ENCODE measurements at places on chromosomes 7 and 10.

DNA sequence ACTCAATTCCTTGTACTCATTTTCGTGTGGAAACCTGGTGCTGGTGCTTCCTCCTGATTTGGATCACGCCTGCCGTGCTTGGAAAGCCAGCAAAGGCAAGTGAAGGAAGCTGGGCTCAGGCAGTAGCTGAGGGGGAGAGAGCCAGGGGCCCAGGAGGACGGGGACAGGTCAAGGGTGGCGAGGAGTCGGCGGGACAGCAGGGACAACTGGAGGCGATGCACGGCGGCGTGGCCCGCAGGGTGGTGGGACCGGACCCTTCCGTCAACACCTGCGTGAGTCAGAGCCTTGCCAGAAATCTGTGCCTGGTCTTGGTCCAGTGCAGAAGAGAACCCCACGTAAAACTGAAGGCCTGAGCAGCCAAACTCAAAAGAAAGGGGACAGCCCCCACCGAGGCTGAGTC, 309.7 kb upstream of the SHH start:
- DNase-seq, result no peak

DNA sequence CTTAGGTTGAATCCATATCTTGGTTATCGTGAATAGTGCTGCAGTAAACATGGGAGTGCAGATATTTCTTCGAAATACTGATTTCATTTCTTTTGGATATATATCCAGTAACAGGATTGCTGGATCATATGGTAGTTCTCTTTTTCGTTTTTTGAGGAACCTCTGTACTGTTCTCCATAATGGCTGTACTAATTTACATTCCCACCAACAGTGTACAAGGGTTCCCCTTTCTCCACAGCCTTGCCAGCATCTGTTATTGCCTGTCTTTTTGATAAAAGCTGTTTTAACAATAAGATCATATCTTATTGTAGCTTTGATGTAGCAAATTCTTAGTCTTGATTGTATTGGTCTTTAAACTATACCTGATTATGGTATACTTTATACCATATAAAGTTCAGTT, 45.3 kb downstream of the ZNRF2 start:
- no peak for DNase-seq

DNA sequence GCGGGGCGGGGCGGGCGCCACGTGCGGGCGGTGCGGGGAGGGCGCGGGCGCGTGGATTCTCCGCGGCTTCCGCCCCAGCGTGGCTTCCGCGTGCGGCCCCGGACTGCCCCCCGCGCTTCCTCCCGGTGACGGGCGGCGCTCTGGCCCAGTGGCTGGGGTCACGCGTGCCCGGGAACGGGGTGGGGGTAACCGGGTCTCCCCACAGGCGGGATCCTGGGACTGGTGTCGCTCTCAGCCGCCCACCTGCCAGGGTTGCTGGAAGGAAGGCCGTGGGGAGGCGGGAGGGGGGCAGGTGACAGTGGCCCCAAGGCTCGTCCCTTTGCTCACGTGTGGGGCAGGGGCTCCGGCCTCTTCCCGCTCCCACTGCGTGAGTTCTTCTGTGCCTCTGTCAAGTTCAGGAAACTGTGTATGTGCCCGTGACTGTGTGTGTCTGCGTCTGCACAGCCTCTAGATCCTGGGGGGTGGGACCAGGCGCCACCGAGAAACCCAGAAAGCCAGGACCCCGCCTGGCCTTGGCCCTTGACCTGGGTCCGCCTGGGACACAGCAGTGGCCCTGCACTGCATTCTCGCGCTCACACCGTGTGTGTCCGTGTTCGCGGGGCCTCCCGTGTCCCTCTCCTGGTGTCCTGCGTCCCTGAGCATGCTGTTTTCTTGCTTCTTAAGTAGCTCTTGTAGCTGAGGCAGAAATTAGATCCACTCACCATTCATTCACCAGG, 919 bp downstream of the MAFK start:
- DNase-seq, result peak; percentile 22

- no peak for DNase-seq
Observed at GRCh38 chr10:129131457-129132132, 335.4 kb upstream of the MGMT start.

DNA sequence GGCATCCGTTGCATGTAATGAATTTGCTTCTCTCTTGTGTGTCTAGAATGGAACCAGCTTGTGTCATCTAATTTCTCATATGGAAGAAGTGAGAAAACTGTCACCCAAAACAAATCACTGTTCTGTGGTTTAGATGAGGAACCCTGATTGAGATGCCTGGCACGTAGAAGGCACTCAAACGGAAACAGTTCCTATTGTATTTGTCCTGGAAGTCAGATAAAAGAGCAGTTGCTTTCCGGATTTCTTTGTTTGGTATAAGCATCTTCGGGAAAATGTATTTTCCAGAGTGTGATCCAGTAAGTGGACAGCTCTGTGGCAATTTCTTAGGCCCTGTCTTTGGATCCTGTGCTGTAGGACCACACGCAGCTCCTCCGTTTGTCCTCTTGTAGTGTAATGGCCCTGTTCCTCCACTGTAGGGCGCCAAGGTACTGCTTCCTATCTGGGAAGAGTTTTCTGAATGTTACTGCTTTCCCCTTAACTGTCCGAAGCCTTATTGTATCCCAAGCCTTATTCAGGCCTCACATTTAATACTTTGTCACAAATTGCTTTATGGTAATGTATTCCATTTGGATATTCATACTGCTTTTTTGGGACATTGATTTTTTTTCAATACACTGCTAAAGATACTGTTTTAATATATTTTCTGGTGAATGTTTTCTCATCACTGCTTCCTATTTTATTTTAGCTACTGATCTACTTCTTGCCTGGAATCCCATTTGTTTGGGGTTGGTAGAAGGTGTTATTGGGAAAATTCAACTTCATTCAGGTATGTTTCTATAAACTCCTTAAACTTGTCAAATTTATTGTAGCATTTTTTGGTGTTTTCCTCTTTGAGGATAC, 24.8 kb downstream of the INPP5F start:
- peak; percentile 45 for DNase-seq

DNA sequence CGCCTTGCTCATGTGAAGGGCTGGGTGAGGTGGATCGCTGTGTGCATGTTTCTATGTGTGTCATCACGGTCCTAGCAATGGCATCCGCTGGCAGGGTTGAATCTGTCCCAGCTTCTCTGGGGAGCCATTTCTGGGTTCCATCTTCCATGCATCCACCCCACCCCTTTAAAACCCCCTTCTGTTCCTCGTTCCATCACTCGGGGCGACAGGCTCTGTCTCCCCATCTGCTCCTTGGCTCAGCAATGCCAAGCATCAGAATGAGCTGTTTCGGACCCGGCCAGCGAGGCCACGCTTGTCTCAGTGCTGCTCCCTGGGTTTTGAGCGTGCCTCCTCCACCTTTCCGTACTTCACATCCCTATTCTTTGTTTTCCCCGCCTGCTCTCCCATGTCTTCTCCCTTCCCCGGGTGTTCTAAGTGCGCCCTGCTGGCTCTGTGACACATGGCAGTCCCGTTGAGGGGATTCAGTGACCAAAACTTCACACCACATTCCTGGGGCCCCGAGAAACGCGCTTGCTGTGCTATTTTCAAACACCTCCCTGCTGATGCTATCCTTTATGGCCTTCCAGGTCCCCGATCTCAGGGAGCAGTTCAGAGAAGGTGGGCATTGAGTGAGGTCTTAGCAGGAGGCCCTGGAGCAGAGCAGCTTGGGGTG, 554.1 kb upstream of the FOXK1 start:
- no peak for DNase-seq

GRCh38 chr10:87541114-87541513, 36.4 kb downstream of the MINPP1 start:
- no peak for DNase-seq

GRCh38 chr7:141691961-141692360, 10.0 kb downstream of the DENND11 start:
- no peak for DNase-seq

- DNase-seq, result no peak
Observed at GRCh38 chr7:15309872-15310271, 251.9 kb downstream of the AGMO start.

DNA sequence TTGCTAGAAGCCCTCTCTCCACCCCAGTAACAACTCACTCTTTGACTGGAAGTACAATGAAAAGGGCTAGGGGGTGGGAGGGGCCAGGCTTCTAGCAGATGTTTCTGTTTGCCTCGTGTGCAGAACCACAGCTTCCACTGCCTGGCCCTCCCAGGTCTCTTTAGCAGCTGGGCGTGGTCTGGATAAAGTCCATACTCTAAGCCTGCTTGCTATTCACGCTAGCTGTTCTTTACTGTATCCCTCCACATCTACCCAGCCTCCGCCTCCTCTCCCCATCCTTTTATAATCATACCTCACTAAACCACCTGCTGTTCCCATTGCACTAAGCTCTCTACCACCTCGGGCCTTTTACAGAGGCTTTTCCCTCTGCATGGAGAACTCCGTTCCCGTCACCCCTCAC, 288.8 kb downstream of the CAMK1D start:
- DNase-seq, result peak; percentile 9

DNA sequence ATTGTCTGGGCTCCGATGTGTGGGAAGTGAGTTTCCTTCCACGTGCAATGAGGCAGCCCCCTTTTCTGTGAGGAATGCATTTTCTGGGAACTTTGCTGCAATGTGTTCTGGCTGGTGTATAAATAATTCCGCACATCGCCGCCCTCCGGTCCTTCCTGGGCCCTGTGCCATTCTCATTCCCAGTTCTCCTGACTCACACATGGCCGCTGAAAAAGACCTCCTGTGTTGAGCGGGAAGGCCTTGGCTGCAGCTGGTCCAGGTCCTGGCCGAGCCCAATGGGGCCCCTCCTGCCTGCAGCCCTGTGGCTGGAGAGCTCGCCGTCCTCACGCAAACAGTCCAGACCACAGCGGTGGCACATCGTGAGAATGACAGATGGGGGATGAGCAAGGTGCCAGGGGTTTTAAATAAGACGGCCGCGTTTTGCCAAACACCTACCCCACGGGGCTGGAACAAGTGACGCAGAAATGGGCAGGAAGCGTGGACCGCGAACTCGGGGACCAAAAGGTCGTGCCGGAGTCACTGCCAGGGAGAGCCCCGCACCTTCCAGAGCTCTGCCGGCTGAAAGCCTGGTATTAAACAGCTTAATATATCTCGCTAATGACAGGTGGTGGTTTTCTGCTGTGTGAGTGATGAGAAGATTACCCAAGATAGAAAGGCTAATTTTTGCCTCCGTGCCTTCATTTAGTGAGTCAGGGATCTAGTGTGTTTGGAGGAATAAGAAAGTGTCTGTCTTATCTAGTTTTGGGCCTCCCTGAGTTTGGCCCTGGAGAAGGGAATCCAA, 37.0 kb downstream of the FAM20C start:
- peak; percentile 92 for DNase-seq

GRCh38 chr10:24723788-24724380, at the start of gene ARHGAP21:
Gene ARHGAP21 (minus strand): TSS chr10:24723887. CDS start chr10:24721899, 1,988 bp downstream.
- peak; percentile 76 for DNase-seq

DNA sequence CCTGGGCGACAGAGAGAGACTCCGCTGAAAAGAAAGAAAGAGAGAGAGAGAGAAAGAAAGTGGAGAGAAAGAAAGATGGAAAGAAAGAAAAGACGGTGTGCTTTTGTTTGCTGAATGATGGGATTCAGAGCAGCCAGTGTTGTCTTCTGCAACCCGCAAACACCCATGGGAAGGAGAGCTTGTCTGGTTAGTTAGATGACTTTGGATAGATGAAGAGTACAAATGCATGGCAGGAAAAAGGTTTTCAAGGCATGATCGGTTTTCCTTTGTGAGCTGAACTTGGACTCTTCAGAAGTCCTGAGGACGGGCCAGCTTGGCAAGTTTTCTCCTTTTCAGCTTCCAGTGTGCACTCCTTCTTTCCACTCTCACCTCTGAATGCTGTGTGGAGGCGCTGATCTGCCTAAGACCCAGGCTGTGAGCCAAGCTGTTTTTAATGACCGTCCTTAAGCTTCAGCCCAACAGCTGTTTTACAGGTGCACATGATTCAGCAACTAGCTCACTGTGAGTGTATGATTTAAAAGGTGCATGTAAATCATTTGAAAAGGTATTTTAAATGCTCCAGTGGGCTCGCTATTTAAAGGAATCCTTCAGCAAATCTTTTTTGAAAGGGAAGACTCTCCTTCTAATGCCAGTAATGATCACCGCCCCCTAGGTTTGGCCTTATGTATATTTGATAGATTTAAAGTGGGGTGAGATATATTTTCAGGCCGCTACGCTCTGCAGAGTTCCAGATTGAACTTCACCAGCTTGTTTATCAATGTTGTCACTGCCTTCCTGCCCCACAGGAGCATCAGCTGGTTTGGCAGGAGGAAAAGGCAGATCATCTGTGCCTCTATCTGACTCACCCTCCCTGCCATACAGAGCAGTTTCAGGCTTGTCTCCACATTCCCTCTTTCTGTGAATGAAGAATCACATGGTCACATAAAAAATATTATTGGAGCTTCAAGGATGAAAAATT, 115.0 kb downstream of the PLXDC2 start:
- peak; percentile 12 for DNase-seq

DNA sequence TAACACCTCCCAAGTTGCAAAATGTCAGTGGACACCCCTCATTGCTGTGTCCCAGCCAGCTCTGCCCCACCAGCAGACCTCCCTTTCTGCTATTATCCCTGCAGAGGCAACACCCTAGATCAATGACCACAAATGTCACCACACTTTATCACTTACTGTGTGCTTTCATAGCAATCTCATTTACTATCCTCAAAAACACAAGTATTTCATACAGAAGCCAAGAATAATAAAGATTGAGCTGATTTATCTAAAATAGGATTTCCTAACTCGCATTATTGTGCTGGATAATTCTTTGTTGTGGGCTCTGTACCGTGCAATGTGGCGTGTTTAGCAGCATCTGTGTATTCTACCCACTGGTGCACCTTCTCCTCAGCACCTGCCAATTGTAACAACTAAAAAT, 13.2 kb upstream of the ABCB5 start:
- DNase-seq, result no peak

Data from MG63 (cell line).